ENCODE measurements at places on chromosomes 7 and 10. TPM values are rescaled to one million over a fixed set of nuclear protein-coding genes. Genes with fewer than 3 reads are reported as not detected.

Gene ANXA8
- total RNA-seq = 0.45 TPM

DNA sequence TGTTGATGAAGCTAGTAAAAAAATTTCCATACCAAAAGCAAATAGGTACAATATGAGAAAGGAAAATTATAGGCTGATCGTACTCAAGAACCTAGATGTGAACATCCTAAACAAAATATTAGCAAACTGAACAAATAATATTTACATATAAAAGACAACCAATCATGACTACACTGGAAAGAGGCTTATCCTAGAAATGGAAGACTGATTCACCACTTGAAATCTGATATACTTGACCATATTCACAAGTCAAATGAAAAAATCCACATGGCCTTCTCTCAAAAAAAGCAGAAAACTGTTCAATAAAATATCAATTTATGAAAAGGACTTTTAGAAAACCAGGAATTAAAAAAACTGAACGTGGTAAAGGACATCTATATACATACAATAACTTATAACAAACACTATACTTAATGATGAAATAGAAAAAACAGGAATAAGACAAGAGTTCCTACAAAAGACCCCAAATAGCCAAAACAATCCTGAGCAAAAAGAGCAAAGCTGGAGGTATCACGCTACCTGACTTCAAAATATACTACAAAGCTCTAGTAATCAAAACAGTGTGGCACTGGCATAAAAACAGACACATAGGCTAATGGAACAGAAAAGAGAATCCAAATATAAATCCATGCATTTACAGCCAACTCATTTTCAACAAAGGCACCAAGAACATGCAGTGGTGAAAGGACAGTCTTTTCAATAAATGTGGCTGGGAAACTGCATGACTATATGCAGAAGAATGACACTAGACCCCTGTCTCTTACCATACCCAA lies 29.2 kb upstream of the FAM180A start:
- H3K4me3 ChIP-seq = no peak overlapping the region
- DNase-seq = no peak
- H3K36me3 ChIP-seq = peaks cover 10% of the 10 kb centered on the region
- no peak overlapping the region for H3K27ac ChIP-seq
- peaks cover 20% of the 10 kb centered on the region for H3K4me1 ChIP-seq

Gene NEBL
- not detected for total RNA-seq

Gene ZNF789
- 5.5 TPM for total RNA-seq

- H3K27ac ChIP-seq = no peak overlapping the region
- no peak for DNase-seq
- peaks cover 3% of the 10 kb centered on the region for H3K27me3 ChIP-seq
- no peaks in the 10 kb centered on the region for H3K36me3 ChIP-seq
- H3K4me3 ChIP-seq = no peak overlapping the region
- no peaks in the 10 kb centered on the region for H3K4me1 ChIP-seq
Measured at GRCh38 chr10:128776673-128777252, 650.5 kb upstream of the MKI67 start.

Gene RAMP3
- total RNA-seq = not detected

Gene TFEC
- 0.10 TPM for total RNA-seq

DNA sequence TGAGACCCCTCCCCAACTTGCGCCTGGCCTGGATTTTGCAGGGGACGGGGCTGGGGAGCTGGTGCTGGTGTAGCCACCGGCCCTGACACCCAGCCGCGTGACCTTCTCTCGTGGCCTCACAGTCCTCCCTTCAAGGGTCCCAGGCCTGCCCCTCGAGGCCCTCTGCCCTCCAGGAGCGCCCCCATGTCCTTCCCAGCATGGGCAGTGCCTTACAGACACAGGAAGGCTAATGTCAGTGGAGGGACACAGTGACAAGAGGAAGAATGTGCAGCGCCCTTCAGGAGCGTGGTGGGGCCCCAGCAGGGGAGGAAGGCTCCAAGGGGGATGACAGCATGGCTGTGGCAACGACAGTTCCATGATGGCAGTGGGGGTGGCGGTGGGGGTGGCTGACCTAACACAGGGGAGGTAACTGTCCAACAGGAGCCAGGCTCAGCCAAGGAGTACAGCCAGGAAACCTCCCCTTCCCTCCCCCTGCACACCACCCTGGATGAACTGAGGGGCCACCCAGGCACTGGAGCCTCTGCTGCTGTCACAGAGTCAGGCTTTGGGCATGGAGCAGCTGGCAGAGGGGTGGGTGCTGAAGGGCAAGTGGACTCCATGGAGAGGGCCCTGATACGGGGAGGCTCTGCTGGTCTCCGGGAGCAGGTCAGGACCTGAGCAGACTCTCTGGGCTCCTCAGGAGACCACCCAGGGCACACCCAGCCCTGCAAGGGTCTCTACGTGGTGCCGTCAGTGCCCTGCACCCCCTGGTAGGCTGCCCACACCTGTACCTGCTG lies 76.0 kb upstream of the RET start:
- peaks cover 5% of the 10 kb centered on the region for H3K4me1 ChIP-seq
- peaks cover 8% of the 10 kb centered on the region for H3K27me3 ChIP-seq
- DNase-seq = no peak
- no peaks in the 10 kb centered on the region for H3K36me3 ChIP-seq

DNA sequence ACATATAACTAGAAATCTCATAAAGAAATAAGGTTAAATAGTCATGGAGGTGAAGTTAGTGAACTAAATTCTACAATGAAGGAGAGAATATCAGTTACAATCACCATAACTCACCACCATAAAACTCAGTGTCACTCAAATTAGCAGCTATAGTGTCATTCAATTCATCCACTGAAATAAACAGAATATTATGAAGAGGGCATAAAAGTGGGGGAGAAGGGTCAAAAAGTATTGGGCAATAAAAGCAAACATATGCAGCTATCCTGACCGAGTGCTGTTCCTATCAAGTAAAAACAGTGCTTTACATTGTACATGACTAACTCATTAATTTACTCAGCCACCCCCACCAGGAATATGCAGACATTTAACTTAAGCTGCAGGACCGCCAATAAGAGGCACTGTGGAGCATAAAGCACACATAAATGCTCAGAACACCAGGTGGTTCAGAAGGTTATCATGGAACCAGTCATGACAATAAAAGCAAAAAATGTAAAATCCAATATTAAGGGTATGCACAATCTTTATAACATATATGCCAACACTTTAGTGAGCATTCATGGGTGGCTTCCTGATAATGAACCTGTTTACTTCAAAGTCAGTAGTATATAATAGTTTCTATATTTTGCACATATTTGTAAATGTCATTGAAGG lies 95.5 kb upstream of the LAMB4 start:
- DNase-seq = no peak
- H3K27me3 ChIP-seq = no peaks in the 10 kb centered on the region
- H3K4me1 ChIP-seq = peaks cover 32% of the 10 kb centered on the region
- H3K27ac ChIP-seq = no peak overlapping the region
- no peaks in the 10 kb centered on the region for H3K36me3 ChIP-seq

Gene HTRA1
- total RNA-seq = 52.4 TPM

Data from HFFc6 (cell line).